ENCODE measurements at places on chromosomes 3 and 15. TPM values are rescaled to one million over a fixed set of nuclear protein-coding genes. Genes with fewer than 3 reads are reported as not detected.
A peak's percentile ranks its signal among the peaks of the same experiment; 100 is the strongest.

FSD2 gene
- not detected for polyA plus RNA-seq

ARGFX gene
- not detected for polyA plus RNA-seq

NRG4 gene
- polyA plus RNA-seq, result not detected

UBE2E1 gene
- 21.2 TPM for polyA plus RNA-seq

XCR1 gene
- not detected for polyA plus RNA-seq

CIP2A gene
- 1.7 TPM for polyA plus RNA-seq

SPATA12 gene
- not detected for polyA plus RNA-seq

ALPK3 gene
- not detected for polyA plus RNA-seq

PTPRG gene
- polyA plus RNA-seq, result not detected

FEZF2 gene
- polyA plus RNA-seq, result not detected

SEMA5B gene
- polyA plus RNA-seq, result not detected

DNA sequence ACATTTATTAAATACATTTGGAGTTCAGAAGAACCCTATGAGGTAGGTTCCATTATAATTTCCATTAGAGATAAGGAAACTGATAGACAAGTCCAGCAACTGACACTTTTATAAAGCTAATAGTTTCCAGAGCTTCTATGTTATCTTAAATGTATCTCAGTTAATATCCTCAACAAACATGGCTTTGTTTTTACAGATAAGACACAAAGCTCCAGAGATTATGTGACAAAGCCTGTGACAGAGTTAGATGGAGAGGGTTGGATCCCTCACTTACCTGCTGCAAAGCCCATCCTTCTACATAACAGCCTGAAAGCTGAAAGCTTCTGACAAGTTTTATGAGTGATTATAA lies 473 bp upstream of the COMMD2 start:
- no peak for DNase-seq

- DNase-seq, result no peak
Measured at GRCh38 chr3:81393251-81393650, 368.2 kb downstream of the GBE1 start.

GRCh38 chr3:116444115-116444747 lies 1.1 kb downstream of the LSAMP start:
- no peak for DNase-seq

GRCh38 chr3:46664971-46665762 lies 28.3 kb downstream of the ALS2CL start:
- DNase-seq, result no peak

GRCh38 chr3:30598668-30599545 lies 7.5 kb upstream of the TGFBR2 start:
- DNase-seq, result no peak

GRCh38 chr3:45041666-45042065 lies 15.6 kb downstream of the CLEC3B start:
- DNase-seq, result peak; percentile 38

DNA sequence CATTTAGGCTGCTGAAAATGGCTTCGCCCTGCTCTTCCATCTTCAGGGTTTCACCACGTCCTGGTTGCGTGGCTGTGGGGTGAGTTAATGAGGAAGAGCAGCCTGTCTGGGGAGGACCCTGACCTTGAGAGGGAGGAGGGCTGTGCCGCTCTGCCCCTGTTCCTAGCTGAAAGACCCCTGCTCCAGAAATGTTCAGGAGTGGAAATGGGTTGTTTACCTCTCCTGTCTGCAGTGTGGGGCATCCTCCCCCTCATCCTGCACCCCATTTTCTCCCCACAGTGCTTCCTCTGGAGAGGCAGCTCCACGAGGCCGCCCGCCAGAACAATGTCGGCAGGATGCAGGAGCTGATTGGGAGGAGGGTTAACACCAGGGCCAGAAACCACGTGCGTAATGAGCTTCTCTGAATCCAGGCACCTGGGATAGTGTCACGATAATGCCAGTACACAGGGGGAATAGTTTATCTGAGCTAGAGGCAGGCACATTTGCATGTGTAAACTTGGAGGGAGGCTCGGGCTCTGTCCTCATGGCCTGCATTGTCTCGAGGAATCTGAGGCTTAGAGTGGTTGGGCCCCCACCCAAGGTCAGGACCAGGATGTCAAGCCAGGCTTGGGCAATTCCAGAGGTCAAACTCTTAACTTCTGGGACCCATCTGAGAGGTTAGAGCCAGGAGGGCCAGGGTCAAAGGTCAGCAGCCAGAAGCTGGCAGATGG lies 4.0 kb downstream of the ANKDD1A start:
- DNase-seq, result no peak

DNA sequence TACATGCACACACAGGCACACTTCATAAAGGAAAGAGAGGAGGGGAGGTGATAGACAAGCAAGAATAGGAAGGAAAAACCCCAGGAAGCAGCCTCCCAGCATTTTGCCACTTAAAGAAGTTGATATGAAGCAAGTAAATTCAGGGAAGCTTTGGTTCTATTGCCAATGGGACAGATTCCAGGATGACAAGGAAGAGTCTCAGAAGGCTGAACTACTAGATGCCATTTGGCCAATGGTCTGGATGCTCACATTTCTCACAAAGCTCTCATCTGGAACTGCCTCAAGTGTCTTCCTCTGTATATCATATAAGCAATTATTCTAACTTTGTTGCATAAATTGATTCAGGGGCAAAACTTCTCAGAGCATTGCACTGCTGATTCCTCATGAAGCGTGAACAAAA lies 78.8 kb upstream of the STRIT1 start:
- DNase-seq, result no peak

GRCh38 chr3:134134240-134134639 lies 104.5 kb upstream of the SLCO2A1 start:
- DNase-seq, result no peak

DNA sequence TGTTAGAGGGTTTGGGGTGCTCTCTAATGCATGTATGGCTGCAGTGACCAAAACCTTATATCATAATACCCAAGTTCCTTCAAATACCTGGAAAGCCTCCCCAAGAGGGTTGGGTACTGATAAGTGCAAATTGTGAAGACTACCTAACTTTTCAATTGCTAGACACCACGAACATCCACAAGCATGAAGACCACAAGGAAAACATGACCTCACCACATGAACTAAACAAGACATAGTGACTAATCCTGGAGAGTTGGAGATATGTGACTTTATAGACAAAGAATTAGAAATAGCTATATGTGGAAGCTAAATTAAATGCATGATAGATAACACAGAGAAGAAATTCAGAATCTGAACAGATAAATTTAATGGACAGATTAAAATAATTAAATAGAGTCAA lies 23.9 kb upstream of the AADACL2 start:
- no peak for DNase-seq

GRCh38 chr3:133691273-133692107 lies 29.7 kb upstream of the TOPBP1 start:
- DNase-seq, result no peak

GRCh38 chr3:66493458-66494099 lies 7.2 kb downstream of the LRIG1 start:
- no peak for DNase-seq

DNA sequence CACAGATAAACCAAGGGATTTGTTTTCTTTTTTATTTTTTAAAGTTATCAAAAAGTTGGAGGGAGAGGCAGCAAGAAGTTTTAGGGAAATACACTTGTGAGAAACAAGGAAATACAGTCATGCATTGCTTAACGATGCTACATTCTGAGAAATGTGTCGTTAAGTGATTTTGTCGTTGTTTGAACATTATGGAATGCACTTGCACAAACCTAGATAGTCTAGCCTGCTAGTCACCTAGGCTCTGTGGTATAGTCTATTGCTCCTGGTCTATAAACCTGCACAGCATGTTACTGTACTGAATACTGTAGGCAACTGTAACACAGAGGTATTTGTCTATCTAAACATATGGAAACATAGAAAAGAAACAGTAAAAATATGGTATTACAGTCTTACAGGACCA lies 2.0 kb upstream of the NFKBIZ start:
- DNase-seq, result no peak

DNA sequence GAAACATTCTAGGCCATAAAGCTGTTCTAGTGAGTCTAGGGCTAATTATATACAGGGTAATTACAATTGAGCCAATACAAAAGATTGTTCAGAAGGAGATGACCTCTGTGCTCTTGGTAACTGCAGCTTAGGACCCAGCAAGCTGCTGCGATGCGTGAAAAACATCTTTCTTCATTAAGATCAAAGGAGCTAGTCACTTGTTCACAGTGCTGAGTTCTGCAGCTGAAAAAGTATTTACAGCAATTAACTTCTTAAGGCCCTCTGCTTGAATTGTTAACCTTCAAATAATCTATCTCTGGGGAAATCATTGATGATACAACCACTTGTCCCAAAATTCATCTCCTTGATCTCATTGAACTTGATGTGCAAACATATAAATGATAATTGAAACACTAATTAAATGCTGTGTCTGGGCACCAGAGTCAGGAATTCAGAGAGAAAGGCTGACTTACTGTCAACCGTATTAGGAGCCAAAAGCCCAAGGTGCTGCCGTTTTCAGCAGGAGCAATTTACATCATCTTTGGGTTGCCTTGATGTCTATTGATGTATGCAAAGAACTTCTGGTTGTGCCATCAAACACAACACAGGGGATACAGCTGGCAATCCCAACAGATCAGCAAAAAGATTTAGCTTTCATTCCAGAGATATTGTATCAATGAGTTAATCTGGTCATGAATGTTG lies 213.0 kb downstream of the NECTIN3 start:
- no peak for DNase-seq

GRCh38 chr15:30830961-30831360 lies 72.8 kb upstream of the FAN1 start:
- no peak for DNase-seq

GRCh38 chr3:10937141-10937825 lies 55.3 kb upstream of the SLC6A1 start:
- no peak for DNase-seq

DNA sequence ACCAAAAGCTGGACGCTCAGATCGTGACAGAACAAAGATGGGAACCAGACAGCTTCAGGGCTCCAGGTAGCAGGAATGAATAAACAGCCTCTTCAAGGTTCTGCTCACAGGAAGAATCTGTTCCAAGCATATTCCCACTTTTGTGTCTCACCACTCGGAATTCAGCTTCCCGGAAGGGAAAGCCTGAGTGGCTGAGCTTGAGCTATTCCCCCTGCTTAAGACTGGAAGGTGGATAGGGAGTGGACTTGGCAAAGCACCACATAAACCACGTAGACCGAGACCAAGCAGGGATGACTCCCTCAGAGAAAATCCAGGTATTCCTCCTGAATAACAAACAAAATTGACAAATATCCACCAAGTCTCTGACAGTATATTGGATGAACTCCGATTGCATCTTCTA lies 180.2 kb upstream of the NR2F2 start:
- DNase-seq, result no peak

DNA sequence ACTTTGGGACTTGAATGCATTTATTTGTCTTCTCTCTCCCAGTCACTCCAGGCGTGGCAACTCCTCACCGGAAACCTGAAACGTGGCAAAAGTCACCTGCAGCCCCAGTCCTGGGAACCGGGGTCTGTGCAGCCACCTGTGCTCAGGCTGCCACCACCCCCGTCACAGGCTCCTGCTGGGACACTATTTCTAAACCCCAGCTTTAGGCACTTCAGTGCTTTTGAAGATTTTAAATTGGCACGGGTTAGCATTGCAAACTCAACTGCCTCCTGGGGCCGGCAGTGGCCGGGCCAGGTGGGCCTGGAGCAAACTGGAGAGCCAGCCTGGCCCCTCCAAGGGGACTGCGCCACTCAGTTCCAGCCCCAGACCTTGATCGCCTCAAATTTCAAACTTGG lies 146.7 kb upstream of the IQSEC1 start:
- DNase-seq, result no peak

GRCh38 chr15:67358812-67359211 lies 104.2 kb downstream of the IQCH start:
- no peak for DNase-seq

- DNase-seq, result no peak
Measured at GRCh38 chr15:99101501-99101900, 3.4 kb upstream of the SYNM start.

- no peak for DNase-seq
Measured at GRCh38 chr3:123039178-123039577, 11.6 kb upstream of the SEMA5B start.

DNA sequence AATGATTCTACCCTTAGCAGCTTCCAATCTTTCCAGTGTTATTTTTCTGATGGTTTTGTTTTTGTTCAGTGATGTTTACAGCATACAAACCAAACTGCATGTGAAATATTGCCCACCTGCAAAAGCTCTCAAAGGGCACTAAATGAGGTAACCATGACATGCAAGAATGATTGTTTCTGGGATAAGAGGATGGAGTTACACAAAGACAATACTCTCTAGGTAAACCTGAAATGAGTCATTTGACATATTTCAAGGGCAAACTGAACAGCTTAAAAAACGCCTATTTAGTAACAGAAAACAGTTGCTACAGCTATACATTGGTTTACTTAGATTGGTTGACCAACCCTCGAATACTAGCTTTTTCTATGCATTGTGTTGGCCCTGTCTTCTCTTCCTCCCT lies 481.7 kb downstream of the ZPLD1 start:
- no peak for DNase-seq

GRCh38 chr15:85607842-85608241 lies 186.9 kb downstream of the KLHL25 start:
- DNase-seq, result no peak

DNA sequence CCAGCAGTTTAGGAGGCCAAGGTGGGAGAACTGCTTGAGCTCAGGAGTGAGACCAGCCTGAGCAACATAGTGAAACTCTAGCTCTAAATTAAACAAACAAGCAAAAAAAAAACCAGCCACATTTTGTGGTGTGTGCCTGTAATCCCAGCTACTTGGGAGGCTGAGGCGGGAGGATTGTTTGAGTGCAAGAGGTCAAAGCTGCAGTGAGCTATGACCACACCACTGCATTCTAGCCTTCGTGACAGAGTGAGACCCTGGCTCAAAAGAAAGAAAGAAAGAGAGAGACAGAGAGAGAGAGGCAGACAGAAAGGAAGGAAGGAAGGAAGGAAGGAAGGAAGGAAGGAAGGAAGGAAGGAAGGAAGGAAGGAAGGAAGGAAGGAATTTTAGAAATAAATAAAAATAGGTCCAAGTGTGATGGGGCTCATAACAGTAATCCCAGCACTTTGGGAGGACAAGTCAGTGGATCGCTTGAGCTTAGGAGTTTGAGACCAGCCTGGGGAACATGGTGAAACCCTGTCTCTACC lies 38.7 kb upstream of the LRIG1 start:
- no peak for DNase-seq

GRCh38 chr15:101193120-101193644 lies 58.7 kb downstream of the CHSY1 start:
- DNase-seq, result no peak

DNA sequence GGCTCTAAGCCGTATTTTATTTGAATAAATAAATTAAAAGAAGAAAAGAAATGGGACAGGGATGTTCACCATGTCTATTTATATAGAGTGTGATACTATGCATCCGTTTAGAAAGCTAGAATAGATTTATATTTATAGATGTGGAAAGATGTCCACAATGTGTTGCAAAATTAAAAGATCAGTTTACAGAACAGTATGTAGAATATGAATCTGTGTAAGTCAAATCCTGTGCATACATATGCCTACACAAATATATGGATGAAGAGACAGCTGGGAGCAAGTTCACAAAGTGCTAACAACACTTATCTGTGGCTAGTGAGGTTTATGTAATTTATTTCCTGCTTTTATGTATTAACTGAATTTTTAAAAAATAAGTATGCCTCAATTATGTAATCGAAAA lies 25.4 kb upstream of the SLMAP start:
- no peak for DNase-seq

- no peak for DNase-seq
Measured at GRCh38 chr3:188695241-188695640, 476.5 kb upstream of the TPRG1 start.
